ENCODE measurements at places on chromosomes 7 and 10.

- DNase-seq: no peak
Measured at GRCh38 chr7:1913466-1914282, 243.6 kb downstream of the ELFN1 start.

- no peak for DNase-seq
Measured at GRCh38 chr10:60148266-60148840, 241.3 kb downstream of the ANK3 start.

GRCh38 chr7:115618676-115619075 is 411.9 kb downstream of the TFEC start:
- no peak for DNase-seq

DNA sequence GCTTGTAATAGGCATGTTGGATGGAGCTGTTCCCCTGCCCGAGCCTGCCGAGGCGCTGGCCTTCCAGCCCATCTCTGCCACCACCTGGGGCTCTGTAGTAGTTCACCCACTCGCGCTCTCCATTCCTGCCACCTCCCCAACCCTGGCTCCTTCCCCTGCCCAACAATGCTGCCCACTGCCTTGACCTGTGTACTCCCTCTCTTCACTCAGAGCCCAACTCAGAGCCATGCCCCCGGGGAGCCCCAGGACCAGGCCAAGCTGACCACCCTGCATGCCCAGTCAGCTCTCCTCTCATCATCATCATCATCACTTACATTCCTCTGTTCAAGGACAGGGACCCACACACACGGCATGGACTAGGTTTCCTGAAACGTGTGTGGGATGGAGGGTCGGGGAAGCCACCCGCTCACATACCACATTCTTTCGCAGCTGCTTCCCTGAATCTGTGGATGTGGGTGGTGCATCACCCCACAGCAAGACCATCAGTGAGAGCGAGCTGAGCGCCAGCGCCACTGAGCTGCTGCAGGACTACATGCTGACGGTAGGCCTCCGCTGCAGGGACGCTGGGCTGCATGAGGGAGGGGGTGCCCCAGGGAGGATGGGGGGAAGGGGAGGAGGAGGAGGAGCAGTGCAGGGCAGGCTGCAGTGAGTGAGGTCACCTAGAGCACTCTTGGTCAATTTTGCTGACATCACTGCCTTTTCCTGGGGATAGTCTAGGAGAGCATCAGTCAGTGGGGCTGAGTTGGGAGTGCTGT is 15.6 kb downstream of the NACAD start:
- no peak for DNase-seq

DNA sequence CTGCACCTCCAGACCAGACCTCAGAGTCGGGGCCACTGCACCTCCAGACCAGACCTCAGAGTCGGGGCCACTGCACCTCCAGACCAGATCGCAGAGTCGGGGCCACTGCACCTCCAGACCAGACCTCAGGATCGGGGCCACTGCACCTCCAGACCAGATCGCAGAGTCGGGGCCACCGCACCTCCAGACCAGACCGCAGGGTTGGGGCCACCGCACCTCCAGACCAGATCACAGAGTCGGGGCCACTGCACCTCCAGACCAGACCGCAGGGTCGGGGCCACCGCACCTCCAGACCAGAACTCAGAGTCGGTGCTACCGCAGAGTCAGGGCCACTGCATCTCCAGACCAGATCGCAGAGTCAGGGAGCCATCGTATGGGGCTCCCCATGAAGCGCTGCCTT is 105.9 kb downstream of the ACTR3B start:
- no peak for DNase-seq

DNA sequence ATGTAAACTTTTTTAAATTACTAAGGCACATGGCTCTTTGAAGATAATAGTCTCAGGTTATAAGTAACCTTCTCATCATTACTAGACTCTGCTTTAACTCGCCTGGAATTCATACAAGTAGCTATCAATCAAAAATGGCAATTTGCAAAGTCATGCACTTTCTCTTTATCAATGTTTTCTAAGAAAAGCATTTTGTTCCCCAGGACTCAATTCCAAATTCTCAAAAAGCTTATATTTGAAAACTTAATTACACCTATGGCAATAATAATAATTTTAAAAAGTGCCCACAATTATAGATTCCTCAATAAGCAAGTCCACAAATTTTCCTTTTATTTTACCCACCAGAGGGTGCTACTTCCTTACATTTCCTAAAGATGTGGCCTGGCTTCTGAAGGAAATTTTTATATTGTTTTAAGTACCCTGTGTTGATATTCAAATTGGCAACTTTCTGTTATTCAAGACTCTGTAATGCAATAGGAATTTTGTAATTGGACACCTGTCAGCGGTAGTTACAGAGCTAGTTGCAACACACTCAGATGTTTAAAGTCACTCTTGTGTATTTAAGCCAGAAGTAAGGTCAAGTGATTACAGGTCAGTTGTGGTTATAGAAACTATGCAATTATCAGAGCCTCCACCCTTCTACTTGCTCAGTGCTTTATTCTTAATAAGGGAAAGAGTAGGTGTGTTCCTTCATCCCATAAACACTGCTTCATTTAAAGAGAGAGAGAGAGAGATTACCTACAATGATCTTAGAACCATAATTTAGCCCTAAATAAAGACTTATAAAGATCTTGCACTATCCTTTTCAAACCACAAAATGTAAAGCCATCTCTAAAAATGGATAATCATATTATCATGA is 47.1 kb upstream of the HYAL4 start:
- DNase-seq: no peak

GRCh38 chr10:94146313-94146712 is 152.6 kb downstream of the PLCE1 start:
- no peak for DNase-seq

- no peak for DNase-seq
Measured at GRCh38 chr10:24701447-24701846, 22.2 kb downstream of the ARHGAP21 start.

DNA sequence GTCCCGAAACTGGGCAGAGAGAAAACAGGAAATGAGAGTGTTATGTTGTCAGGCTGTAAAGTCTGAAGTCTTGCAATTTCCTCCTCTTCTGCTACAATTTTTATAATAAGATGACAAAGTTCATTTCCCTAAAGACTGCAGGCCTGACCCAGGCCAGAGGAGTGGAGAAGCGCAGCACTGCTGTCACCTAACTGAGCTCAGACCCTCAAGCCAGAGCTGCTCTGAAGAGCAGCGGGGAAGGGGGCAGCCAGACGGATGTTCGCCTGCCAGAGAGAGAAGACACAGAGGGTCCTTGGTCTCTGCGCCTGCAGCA is 12.6 kb upstream of the AOAH start:
- DNase-seq: no peak

GRCh38 chr10:119254335-119254734 is 47.0 kb downstream of the GRK5 start:
- no peak for DNase-seq

- DNase-seq: no peak
Measured at GRCh38 chr10:128627811-128628210, 501.6 kb upstream of the MKI67 start.

DNA sequence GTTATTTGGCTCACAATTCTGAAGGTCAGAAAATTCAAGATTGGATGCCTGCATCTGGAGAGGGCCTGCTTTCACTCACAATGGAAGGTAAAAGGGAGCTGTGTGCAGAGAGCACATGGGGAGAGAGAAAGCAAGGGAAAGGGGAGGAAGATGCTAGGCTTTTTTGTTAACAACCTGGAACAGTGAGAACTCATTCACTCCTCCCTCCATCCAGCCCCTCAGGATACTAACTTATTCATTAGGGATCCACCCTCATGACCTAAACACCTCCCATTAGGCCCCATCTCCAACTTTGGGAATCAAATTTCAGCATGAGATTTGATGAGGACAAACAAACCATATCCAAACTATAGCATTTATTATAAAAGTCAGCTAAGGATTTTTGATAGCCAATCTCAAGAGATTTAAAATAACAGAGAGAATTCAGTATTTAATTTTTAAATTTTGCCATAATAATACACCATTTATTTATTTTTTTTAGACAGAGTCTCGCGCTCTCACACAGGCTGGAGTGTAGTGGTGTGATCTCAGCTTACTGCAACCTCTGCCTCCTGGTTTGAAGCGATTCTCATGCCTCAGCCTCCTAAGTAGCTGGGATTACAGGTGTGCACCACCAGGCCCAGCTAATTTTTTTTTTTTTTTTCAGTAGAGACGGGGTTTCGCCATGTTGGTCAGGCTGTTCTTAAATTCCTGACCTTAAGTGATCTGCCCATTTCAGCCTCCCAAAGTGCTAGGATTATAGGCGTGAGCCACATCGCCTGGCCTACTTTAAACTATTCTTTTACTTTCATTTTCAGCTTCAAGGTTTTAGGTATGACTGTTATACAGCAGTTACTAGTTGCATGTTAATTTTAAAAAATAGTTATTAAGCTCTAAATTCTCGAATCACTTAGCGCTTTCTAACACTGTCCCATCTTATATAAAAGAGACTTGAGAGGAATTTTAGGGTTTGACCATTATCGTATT is 20.3 kb upstream of the ETV1 start:
- no peak for DNase-seq

DNA sequence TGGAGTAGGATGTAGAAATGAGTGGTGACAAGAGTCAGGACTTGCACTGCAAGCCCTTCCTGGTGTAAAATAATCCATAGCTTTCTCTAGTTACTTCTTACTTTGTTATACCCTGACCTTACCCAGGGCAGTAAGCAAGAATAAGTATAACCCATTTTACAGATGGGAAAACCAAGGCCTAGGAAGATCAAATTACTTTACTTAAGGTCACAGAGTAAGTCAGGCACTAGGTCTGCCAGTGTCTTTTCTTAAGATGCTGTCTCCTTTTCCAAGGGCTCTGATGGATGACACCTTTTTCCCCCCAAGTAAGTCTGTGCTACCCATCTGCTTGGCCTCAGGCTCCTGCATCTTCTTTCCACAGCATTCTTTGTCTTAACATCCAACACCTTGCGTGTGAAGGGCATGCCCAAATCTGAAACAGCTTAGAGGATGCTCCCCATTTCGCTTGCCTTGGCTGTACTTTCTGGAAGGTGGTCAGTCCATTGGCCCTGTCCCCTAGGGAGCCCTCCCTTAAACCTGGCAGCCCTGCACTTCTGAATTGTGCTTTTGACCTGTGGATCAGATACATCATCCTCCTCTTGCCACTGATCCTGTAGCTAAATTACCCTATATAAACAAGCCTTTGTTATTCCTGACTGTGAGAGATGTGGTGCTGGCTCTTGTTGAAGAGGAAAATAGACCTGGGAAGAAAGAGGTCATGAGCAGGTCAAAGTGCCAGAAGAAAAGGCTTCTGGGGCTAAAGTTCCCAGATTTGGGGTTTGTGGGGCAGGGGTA is 168.6 kb downstream of the LRMDA start:
- no peak for DNase-seq

- DNase-seq: no peak
Measured at GRCh38 chr10:92567952-92568600, 5.8 kb downstream of the IDE start.

DNA sequence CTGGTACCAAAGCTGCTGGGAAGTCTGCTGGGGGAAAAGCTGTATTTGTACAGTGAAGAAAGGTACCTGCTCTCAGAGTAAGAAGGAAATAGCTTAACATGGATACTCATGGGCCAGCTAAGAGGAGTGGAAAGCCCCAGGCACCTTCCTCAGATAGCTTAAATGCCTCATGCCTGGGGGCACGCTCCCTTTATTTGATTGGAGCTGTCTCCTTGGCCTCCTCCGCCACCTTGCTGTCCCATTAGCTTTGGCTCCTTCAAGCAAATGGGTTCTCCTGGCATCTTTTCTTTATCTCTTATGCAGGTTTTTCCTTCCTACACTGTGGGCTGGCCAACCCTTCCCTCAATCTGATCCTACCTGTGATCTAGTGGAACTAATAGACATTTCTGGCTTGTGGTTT is 318.5 kb downstream of the SH2D4B start:
- DNase-seq: no peak

- no peak for DNase-seq
Measured at GRCh38 chr7:2196381-2197378, 36.1 kb downstream of the MAD1L1 start.

GRCh38 chr7:154679379-154680053 is 323.4 kb downstream of the PAXIP1 start:
- DNase-seq: no peak

- no peak for DNase-seq
Measured at GRCh38 chr10:106520698-106521097, 643.8 kb downstream of the SORCS1 start.

DNA sequence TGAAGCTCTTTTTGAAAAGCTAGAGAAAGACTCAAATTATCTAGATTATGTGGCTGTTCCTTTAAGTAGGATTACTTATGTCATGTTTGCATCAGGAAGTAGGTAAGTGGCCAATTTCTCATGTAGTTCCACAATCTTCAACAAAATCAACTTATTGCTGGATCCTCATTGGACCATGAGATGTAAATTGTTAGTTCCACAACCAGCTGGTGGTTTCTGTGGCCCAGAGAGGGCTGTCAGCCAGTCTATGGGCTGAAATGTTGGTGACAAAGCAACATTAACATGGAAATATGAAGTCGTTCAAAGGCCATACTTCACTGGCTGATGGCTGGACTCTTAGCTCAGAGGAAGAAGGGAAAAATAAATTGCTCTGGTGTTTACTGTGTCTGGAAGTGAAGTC is 157.9 kb downstream of the PLXDC2 start:
- DNase-seq: no peak

- no peak for DNase-seq
Measured at GRCh38 chr7:107712025-107712424, 31.9 kb upstream of the CBLL1 start.

GRCh38 chr10:11097686-11098085 is 80.0 kb downstream of the CELF2 start:
- DNase-seq: no peak

GRCh38 chr7:55066524-55066923 is 47.7 kb downstream of the EGFR start:
- DNase-seq: no peak

- DNase-seq: no peak
Measured at GRCh38 chr10:122665329-122665860, 34.3 kb downstream of the C10orf120 start.

GRCh38 chr10:80321183-80321582 is 31.7 kb upstream of the MAT1A start:
- no peak for DNase-seq

DNA sequence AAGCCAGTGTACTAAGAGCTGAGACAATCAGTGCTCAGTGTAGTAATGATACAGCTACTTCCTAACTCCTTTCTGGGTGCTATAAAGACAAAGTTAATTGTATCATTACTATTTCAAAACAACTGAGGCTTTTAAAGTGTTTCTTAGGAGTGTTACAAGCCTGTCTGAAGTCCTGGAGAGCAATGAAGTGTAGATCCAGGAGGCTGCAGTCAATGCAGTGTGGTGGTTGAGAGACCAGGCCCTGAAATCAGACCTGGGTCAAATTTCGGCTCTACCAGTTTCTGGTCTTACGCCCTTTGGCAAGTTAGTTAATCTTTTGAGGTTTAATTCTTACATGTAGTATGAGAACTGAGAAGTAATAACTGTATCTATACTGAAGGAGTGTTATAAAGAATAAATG is 387.0 kb downstream of the SDK1 start:
- no peak for DNase-seq

GRCh38 chr7:51071427-51071826 is 245.2 kb downstream of the COBL start:
- no peak for DNase-seq

- no peak for DNase-seq
Measured at GRCh38 chr7:77570330-77571011, 33.4 kb downstream of the PTPN12 start.

- no peak for DNase-seq
Measured at GRCh38 chr7:107996072-107996882, 6.7 kb downstream of the LAMB1 start.
